Lower leg skin (tissue), 4 donors: ENCODE measurements at places on chromosomes 3 and 15.

GRCh38 chr15:73482166-73482565 is 39.2 kb downstream of the REC114 start:
- no peak for DNase-seq

GRCh38 chr3:189557824-189558223 is 73.4 kb upstream of the TP63 start:
- no peak for DNase-seq

DNA sequence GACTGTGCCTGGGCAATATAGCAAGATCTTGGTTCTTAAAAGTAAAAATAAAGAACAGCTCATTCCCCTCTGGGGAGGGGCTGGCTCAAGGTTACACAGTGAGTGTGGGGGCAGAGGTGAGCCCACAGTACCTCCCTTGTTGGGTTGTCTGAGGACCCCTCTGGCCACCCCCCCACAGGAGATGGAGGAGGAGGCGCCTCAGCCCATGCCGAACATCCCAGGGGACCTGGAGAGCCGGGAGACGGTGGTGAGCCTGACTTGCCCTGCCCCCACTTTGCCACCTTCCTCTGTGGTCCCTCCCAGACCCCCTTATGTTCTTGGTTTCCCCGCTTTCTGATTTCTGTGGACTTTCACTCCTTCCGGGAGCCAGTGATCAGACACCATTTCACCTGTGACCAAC is 28.7 kb downstream of the NGRN start:
- no peak for DNase-seq

DNA sequence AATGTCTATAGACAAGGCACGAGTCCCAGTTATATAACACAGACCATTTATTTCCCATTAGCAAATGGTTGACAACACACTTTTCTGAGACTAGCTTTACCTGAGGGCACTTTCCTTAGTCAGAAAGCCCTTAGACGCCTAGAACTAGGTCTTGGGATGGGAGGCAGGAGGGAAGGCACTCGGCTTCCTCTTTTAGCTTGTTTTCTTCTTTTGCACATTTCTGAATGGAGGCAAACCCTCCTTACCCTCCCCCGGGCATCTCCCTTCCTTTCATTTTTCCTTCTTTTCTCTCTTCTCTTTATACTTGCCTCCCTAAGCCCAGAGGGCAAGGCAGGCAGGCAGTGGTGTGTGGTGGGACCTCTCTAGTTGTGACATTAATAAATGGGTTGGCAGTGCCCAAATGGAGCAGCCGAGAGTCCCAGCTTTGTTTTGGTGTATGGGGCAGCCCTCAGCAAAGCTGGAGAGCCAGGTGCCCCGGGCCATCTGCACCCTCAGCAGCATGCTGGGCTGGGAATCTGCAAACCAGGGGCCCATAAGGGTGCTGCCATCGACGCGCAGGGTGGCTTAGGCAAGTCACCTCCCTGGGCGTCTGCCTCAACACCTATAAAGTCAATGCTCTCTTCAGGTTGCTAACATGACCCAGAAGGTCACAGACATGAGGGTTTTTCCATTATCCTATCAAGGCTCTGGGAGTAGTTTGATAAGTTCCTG is 21.1 kb upstream of the BCL2L10 start:
- DNase-seq = no peak

DNA sequence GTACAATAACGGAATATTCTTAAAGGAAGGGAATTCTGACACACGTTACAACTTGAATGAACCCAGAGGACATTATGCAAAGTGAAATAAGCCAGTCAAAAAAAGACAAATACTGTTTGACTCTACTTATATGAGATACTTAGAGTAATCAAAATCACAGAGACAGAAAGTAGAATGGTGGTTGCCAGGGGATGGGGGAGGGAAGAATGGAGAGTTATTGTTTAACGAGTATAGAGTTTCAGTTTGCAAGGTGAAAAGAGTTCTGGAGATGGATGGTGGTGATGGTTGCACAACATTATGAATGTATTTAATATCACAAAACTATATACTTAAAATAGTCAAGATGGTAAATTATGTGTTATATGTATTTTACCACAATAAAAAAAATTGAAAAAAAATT is 112.9 kb upstream of the ARHGEF3 start:
- no peak for DNase-seq

DNA sequence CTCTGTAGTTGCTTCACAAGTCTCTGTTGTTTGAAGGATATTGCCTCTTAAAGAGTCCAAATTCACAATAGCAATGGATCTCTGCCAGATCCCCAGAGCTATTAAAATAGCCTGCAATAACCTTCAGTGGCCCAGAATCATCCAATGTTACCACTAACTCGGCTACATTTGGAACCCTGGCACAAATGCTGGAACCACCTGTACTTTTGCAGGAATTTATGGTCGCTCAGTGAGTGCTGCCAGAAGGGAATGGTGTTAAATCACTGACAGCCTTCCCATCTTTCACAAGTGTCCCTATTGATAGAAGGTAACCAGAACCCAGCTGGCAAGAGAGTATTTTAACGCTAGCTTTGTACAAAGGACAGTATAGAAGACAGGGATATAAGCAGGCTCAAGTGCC is 298.8 kb upstream of the PLSCR5 start:
- DNase-seq = no peak

DNA sequence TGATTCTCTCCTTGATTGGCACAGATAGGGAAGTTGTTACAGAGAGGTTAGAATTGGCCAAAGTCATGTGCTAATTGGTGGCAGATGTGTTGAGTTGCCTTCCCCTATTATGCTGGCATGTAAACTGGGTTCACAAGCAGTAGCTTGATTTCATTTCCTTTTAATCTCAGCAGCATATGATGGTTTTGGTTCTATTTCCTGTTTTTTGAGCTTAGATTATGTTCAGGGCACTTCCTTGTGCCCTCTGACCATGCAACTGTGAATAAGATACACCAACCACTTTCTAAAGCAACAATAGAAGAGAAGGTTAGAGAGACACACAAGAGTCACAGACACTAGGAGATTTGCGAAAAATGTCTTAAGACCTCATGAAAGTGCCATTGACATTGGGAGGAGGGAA is 16.5 kb downstream of the HPS3 start:
- DNase-seq = no peak

DNA sequence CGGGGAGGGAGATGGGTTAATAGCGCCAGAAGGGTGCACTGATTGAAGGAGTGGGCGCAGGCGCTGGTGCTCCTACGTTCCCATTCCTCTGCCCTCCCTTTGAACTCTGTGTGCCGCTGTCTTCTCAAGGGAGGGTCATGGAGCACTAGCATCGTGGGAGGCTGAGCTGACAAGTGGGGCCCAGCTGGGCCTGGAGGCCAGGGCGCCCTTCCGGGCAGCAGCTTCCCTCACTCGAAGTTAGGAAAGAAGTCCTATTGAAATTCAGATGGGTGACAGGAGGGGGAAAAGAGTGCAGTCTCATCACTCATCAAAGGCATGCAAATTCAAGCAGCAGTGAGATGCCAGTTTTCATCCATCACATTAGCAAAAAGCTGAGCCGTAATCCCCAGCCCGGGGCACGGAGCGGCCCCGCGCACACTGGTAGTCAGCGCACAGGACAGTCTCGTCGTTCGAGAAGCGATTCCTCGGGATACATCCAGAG is 128.2 kb downstream of the LRRK1 start:
- DNase-seq = peak; percentile 2

DNA sequence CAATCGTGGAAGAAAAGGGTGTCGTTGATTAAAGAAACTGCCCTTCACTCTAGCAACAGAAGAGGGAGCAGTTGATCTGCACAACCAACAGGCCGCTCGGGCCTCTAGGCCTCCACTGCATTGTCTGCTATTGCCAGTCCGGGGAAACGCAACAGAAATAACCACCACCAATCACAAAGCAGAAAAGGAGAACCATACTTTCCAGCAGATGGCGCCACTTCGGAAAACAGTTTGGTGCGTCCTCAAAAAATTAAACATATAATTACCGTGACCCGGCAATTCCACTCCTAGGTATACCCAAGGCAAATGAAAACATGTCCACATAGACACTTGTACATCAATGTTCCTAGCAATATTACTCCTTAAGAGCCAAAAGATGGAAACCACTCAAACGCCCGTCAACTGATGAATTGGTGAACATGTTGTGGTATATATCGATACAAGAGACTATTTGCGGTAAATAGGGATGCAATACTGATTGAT is 154.1 kb downstream of the TJP1 start:
- peak; percentile 23 for DNase-seq

- DNase-seq = no peak
Observed at GRCh38 chr3:60497902-60498301, 753.4 kb downstream of the FHIT start.

- no peak for DNase-seq
Observed at GRCh38 chr3:20846832-20847231, 660.8 kb upstream of the SGO1 start.

DNA sequence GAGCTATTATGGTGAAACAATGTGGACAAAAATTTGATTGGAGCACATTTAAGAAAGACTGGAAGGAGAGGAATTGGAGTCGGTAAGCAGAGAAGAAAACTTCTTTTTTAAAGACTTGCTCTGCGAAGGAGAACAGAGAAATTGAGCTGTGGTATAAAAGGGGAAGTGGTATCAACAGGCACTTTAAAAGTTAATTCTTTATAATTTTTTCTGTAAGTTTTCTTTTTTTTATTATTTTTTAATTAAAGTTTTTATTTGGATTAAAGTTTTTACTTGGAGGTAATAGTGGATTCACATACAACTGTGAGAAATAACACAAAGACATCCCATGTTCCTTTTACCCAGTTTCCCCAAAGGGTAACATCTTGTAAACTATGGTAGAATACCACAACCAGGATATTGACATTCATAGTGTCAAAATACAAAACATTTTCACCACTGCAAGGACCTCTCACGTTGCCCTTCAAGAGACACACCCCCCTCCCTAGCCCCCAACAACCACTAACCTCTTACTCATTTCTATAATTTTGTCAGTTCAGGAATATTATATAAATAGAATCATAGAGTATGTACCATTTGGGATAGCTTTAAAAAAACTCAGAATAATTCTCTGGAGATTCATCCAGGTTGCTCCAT is 33.8 kb upstream of the XIRP1 start:
- DNase-seq = no peak

DNA sequence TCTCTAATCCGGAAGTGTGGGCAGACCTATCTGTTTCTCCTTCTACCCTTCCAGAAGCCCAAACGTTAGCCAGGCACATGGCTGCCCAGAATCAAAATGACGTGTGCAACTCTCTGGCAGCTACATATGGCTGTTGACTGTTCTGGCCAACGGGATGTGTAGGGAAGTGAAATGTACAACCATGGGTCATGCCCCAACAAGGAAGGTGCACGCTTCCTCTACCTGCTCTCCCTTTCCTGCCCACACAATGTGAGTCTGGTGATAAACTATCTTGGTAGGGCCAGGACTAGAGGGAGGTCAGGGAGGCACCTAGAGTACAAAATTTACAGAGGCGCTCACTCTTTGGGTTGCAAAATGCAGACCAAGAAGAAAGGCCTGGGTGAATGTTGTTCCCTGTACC is 495.9 kb upstream of the PROK2 start:
- DNase-seq = no peak

GRCh38 chr3:4665197-4665596 is 172.0 kb downstream of the ITPR1 start:
- DNase-seq = no peak

GRCh38 chr15:85718981-85719380 is 75.7 kb downstream of the KLHL25 start:
- DNase-seq = no peak

- no peak for DNase-seq
Observed at GRCh38 chr3:41708176-41708575, 253.7 kb downstream of the ULK4 start.

GRCh38 chr15:69000725-69001503 is 13.6 kb upstream of the NOX5 start:
- no peak for DNase-seq

- no peak for DNase-seq
Observed at GRCh38 chr3:114308830-114309229, 15.0 kb downstream of the TIGIT start.

DNA sequence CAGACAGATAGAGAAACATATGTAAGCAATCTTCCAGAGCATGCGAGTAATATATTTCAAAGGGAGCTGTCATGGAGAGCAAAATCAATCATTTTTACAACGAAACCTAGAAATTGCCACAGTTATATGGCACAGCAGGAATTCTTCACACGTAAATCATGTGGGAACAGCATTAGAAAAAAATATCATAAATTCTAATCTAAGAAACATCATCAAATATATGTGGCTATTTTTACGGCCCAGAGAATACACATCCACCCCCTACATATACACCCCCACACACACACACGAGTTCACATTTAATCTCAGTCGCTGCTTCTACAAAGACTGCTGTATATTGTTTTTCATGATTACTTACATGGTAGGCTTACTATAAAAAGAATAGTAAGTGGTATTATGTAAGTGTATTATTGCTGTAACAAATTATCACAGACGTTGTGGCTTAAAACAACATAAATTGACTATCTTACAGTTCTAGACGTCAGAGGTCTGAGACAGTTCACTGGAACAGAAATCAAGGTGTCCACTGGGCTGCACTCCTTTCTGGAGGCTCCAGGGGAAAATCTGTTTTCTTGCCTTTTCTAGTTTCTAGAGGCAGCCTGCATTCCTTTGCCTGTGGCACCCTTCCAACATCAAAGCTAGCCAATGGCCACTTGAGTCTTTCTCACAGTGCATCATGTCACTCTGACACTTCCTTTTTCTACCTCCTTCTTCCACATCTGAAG is 363.3 kb downstream of the ULK4 start:
- no peak for DNase-seq

GRCh38 chr3:4533489-4534443 is 40.6 kb downstream of the ITPR1 start:
- DNase-seq = no peak

DNA sequence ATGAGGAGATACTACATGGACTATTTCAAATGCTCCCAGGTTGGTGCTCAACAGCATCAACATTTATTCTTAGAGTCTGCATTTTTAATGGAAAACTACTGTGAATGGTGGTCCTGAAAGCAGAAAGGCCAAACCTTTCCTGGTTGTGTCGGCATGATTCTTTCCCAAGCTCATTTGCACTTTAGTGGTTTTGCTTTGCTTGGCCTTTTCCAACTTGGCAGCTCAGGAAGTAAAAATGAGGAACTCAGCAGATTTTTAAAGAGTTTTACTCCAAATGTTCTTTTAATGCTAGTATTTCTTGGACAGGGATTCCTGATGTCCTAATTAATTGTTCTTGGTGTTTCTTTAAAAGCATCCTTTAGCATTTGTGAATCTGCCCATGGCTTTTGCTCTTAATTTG is 197.4 kb downstream of the SLC9A9 start:
- DNase-seq = no peak

DNA sequence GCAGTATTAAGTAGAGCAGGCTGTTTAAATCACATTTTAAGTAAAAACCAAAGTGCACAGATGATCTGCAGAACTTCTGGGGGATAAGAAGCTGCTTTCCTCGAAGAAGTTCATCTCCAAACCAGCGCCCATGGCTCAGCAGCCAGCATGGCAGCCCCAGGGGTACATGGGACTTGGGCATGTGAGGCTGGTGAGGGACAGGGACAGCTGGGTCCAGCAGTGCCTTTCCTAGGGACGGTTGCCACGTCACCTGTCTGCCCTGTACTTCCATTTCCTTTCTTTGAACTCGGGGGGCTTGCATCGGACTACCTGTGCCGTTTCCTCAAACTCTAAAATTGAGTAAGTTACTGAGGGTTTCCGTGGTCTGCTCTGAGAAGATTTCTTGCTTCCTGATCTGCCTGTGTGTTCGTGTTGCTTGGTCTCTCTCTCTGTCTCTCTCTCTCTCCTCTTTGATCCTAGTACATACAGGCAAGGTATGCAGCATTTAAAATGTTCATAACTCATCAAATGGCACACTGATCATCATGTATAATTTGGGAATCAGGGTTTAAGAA is 67.6 kb downstream of the IGF1R start:
- no peak for DNase-seq

GRCh38 chr3:168615493-168616020 is 519.8 kb upstream of the GOLIM4 start:
- DNase-seq = no peak
